ENCODE measurements at places on chromosomes 7 and 10. TPM values are rescaled to one million over a fixed set of nuclear protein-coding genes. Genes with fewer than 3 reads are reported as not detected.

- no peak overlapping the region for H3K4me3 ChIP-seq
- peaks cover 77% of the 10 kb centered on the region for H3K36me3 ChIP-seq
- H3K27me3 ChIP-seq: no peaks in the 10 kb centered on the region
- peaks cover 35% of the 10 kb centered on the region for H3K4me1 ChIP-seq
- peak; percentile 72 for DNase-seq
These were observed 6.5 kb downstream of the GNB2 start for GRCh38 chr7:100679927-100680575.

GRCh38 chr7:25272265-25272664 lies 44.0 kb upstream of the NPVF start:
- no peak overlapping the region for H3K27ac ChIP-seq
- H3K36me3 ChIP-seq: no peaks in the 10 kb centered on the region
- no peaks in the 10 kb centered on the region for H3K27me3 ChIP-seq
- H3K4me3 ChIP-seq: no peak overlapping the region

DNA sequence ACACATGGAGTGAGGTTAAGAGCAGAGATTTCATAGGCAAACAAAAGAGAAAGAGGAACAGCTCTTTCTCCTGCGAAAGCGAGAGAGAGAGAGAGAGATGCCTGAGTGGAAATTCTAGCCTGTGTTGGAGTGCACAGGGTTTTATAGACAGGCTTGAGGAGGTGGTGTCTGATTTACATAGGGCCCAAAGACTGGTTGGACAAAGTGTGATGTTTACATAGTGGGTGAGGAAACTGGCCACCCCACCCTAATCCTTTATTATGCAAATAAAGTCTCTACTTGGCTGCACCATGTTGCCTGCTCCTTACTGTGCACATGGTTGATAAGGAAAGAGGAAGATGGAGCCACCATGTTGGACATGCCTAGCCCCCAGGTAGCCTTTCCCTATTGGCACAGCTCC lies 967.8 kb upstream of the SORCS1 start:
- H3K36me3 ChIP-seq: no peaks in the 10 kb centered on the region
- DNase-seq: no peak
- H3K4me1 ChIP-seq: no peaks in the 10 kb centered on the region
- no peak overlapping the region for H3K4me3 ChIP-seq

- no peak for DNase-seq
- H3K4me1 ChIP-seq: no peaks in the 10 kb centered on the region
- H3K36me3 ChIP-seq: no peaks in the 10 kb centered on the region
- H3K27me3 ChIP-seq: no peaks in the 10 kb centered on the region
- H3K4me3 ChIP-seq: no peak overlapping the region
These were observed 36.0 kb upstream of the GLCCI1 start for GRCh38 chr7:7932553-7932952.

DNA sequence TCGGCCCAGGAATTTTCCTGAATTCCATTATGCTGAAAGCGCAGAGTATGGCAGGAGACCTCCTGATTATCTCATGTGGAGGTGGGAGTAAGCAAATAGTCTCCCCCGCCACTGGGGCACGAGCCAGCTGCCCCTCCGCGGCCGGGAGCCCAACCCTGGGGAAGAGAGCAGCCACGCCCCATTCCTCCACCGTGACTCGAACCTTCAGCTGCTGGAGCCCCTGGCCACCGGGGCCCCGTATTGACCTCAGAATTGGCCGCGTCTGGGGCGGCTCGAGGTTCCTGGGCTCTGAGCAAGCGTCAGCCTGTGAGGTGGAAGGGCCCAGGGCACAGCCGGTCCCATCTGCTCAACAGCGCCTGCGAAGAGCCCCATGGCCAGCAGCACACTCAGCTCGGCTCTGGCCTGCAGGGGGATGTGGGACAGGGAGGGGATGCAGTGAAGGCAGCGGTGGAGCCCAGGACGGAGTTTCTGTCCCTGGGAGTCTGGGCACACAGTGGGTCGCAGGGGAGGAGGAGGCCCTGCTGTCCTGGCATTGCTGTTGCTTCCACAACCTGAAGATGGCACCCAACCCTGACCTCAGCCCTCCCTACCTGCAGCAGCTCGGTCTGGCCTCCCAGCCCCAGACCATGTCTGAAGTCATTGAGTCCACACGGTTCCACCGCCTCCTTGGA lies 97.8 kb downstream of the CHST15 start:
- DNase-seq: peak; percentile 75
- no peak overlapping the region for H3K27ac ChIP-seq
- peak overlapping the region; percentile 18 for H3K4me3 ChIP-seq
- no peaks in the 10 kb centered on the region for H3K36me3 ChIP-seq

DNA sequence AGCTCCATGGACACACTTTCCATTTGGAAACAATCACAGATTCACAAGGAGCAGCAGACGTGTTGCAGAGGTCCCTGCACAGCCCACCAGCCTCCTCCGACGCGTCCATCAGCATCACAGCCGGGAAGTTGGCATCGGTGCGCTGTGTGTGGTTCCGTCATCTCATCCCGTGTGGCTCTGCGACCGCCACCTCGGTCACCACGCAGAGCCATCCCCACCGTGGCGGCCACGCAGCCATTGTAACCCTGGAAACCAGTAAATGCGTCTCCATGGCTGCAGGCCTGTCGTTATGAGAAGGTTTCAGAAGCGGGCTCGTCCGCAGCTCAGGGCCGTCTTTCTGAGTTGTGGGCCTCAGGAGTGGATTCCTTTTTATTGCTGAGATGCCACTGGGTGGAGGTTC lies 36.0 kb downstream of the FOXK1 start:
- no peak overlapping the region for H3K4me3 ChIP-seq
- H3K4me1 ChIP-seq: peaks cover 32% of the 10 kb centered on the region

AQP1 gene
- total RNA-seq: 23.3 TPM

GRCh38 chr7:77461246-77461645 lies 45.1 kb upstream of the GSAP start:
- no peaks in the 10 kb centered on the region for H3K27me3 ChIP-seq
- no peaks in the 10 kb centered on the region for H3K4me1 ChIP-seq
- H3K27ac ChIP-seq: no peak overlapping the region
- H3K4me3 ChIP-seq: no peak overlapping the region
- H3K36me3 ChIP-seq: no peaks in the 10 kb centered on the region

DNA sequence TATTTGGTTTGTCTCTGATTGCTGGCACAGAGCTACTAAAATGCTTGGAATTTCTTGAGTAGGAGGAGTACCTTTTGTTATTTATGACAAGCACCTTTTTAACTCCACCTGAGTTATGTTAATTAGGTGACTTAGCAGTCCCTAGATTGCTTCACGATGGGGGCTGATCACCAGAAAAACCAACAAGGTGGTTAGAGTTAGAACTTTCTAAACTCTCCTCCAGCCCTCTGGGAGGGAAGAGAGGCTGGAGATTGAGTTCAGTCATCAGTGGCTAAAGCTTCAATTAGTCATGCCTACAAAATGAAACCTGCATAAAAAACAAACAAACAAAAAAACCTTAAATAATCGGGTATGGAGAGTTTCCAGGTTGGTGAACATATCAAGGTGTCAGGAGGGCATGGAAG lies 23.6 kb upstream of the ING3 start:
- no peak for DNase-seq
- H3K27ac ChIP-seq: no peak overlapping the region

EEPD1 gene
- 7.6 TPM for total RNA-seq

DNA sequence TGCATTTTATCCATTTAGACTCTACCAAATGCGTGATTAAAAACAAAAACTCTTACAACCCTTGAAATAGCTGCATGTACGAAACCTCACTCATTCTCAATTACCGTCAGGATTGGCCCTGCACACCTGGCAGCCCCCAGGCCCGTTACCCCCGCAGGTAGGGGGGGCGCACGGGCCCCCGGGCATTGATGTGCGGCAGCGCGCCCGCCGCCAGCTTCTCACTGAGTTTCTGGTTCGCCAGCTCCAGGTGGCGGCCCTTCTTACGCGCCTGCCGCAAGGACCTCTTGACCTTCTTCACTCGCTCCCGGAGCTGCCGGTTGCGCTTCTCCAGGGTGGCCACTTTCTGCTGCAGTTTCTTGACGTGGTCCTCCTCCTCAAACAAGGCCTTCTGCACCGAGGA lies 103.2 kb downstream of the CCDC3 start:
- H3K36me3 ChIP-seq: no peaks in the 10 kb centered on the region
- DNase-seq: peak; percentile 11
- no peaks in the 10 kb centered on the region for H3K27me3 ChIP-seq
- no peak overlapping the region for H3K27ac ChIP-seq
- H3K4me3 ChIP-seq: no peak overlapping the region

DMBT1 gene
- not detected for total RNA-seq

GRCh38 chr7:157654350-157654749 lies 317.5 kb downstream of the DNAJB6 start:
- no peak for DNase-seq
- H3K4me3 ChIP-seq: no peak overlapping the region
- H3K27ac ChIP-seq: no peak overlapping the region
- no peaks in the 10 kb centered on the region for H3K36me3 ChIP-seq

GRCh38 chr10:101669181-101669580 lies 25.8 kb downstream of the FBXW4 start:
- H3K4me1 ChIP-seq: no peaks in the 10 kb centered on the region
- H3K36me3 ChIP-seq: peaks cover 77% of the 10 kb centered on the region
- H3K27ac ChIP-seq: no peak overlapping the region
- no peak overlapping the region for H3K4me3 ChIP-seq

DNA sequence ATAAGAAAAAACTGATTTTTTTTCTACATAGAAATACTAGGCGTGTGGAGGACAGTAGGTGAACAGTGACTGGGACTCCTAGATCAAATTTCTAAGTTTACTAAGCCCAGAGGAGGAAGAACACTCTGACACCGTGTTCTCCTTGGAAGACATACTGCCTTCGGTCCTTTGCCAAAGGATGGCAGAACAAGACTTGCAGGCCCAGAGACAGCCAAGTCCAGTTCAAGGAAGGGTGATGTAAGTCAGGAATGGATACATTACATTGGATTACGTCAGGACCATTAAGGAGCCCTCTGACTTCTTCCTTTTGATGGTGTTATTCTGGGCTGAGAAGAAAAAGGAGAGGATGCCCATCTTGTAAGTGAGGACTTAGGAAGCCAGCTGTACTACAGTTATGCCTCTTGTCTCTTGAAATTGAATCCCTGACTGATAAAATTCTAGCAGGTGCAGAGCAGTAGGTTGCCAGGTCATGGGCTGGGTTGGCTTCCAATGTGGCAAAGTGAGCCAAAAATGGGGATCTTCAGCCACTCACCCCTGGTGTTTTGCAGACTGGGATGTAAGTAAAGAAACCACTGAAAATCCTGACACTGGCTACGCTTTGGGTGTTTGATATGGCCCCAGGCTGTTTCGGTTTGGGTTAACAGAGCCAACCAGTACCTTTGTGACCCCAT lies 45.1 kb downstream of the RELN start:
- DNase-seq: no peak
- no peaks in the 10 kb centered on the region for H3K36me3 ChIP-seq
- no peaks in the 10 kb centered on the region for H3K4me1 ChIP-seq
- H3K27ac ChIP-seq: no peak overlapping the region
- H3K4me3 ChIP-seq: no peak overlapping the region
- no peaks in the 10 kb centered on the region for H3K27me3 ChIP-seq

DNA sequence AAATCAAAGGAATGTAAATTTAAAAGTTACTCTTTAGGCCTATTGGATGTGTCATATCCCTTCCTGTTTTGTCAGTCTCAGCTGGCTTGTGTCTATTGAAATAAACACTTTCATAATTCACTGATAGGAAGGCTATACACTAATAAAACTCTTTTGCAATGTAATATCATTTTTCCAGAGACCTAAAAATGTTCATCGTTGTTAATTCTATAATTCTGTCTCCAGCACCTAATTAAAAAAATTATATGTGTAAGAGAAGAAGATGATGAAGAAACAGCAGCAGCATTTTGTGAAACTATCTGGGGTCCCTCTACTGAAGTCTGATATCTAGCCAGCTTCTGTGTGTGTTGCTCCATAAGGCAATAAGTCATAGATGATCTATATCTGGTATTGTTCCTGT lies 602.7 kb downstream of the ETV1 start:
- no peaks in the 10 kb centered on the region for H3K36me3 ChIP-seq
- no peak overlapping the region for H3K27ac ChIP-seq
- H3K27me3 ChIP-seq: no peaks in the 10 kb centered on the region
- H3K4me1 ChIP-seq: no peaks in the 10 kb centered on the region
- no peak for DNase-seq
- no peak overlapping the region for H3K4me3 ChIP-seq

DNA sequence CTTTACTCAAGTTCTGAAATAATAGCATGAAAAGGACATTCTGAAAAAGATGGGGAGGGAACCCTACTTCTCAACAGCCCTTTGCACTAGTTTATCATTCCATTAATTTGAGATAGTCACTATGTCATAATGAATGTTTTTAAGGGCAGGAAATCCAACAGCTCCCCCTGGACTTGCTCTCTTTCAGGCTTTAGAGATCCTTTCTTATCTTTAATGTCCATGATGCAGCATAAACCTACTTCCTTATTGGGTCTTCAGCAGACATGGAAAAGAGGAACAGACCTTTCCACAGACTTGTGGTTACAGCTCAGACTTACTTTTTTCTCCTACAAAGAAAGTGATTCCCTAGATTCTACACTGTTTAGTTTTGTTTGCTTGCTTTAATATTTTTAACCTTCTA lies 87.3 kb downstream of the IDE start:
- H3K27ac ChIP-seq: no peak overlapping the region
- DNase-seq: no peak
- H3K4me1 ChIP-seq: no peaks in the 10 kb centered on the region
- no peak overlapping the region for H3K4me3 ChIP-seq
- H3K27me3 ChIP-seq: no peaks in the 10 kb centered on the region

SLC25A40 gene
- 47.9 TPM for total RNA-seq

- H3K27me3 ChIP-seq: no peaks in the 10 kb centered on the region
- no peak for DNase-seq
- no peak overlapping the region for H3K27ac ChIP-seq
- H3K4me1 ChIP-seq: no peaks in the 10 kb centered on the region
These were observed 49.6 kb upstream of the SORCS3 start for GRCh38 chr10:104591441-104591840.

CFTR gene
- not detected for total RNA-seq

TRPV5 gene
- total RNA-seq: not detected

DNA sequence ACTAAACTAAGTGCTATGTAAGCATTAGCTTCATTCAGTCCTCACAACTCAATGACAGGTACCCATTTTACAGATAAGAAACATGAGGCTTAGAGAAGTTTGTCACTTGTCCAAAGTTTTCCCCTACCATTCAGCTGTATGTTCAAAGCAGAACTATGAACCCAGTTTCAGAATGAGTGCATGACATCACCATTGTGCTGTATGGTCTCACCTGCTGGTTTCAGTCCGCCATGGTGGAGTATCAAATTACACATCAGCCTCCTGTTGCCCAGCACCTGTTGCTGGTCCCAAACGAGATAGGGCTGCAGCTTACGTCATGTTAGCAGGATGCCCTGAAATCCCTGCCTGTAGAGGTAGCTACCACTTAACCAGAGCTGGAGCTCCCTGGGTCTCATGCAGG lies 95.0 kb downstream of the DYNC1I1 start:
- H3K27me3 ChIP-seq: no peaks in the 10 kb centered on the region
- H3K27ac ChIP-seq: no peak overlapping the region
- no peaks in the 10 kb centered on the region for H3K36me3 ChIP-seq
- DNase-seq: no peak

DNA sequence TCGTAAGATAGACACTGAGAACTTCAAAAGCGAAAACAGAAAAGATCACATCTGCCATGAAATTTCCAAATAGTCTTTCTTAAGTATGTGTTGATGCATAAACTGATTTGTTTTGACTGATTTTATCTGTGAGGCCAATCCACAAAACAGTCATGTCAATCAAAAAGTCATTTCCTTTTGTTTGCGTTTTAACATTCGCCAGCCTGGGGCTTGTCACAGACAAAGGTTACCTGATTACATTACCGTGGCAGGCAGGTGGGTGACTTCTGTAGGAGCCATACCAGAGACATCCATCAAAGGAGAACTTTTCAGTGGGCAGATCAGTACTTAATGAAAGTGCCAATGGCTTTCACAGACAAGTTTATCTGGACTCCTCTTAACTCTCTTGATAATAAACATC lies 45.5 kb upstream of the BET1 start:
- no peaks in the 10 kb centered on the region for H3K4me1 ChIP-seq
- no peaks in the 10 kb centered on the region for H3K27me3 ChIP-seq
- H3K36me3 ChIP-seq: no peaks in the 10 kb centered on the region

All from adrenal gland (tissue), 19 donors.